NCI-H226 (cell line): ENCODE measurements at places on chromosomes 6 and 20.

DNA sequence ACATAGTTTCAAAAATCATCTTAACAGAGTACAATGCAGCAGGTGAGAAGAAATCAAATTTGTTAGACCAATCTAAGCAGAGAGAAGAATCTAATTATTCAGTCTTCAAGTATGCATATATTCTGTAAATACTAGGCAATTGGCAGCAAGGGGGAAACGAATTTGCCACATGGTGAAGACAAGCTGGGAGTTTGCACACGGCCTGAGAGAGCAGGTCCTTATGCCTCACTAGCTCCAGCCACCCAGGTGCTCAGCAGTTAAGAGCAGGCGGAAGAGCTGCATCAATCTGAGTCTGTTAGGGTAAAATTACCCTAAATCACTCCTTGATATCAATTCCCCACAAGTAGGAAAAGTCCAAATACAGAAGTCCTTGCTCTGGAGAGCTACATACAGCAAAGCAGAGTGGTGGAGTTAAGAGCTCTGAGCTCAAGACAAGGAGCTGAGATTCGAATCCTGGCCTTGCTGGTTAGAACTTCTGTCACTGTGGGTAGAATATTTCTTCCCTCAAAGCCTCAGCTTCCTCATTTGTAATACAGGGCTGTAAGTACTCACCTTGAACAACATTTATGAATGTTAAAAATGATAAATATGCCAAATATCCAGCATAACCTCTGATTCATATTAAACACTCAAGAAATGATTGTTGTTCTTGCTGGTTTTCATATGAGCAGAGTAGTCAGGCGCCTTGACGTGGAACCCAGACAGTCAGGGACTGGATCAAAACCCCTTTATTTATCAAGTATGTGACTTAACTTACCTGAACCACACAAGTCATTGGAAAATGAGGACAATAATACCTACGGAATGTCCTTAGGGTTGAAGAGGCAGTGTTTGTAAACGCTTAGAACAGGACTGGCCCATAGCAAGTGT is 444.2 kb downstream of the CDH26 start:
- no peak for DNase-seq

GRCh38 chr6:5899216-5900045 is 107.3 kb downstream of the NRN1 start:
- DNase-seq: no peak

DNA sequence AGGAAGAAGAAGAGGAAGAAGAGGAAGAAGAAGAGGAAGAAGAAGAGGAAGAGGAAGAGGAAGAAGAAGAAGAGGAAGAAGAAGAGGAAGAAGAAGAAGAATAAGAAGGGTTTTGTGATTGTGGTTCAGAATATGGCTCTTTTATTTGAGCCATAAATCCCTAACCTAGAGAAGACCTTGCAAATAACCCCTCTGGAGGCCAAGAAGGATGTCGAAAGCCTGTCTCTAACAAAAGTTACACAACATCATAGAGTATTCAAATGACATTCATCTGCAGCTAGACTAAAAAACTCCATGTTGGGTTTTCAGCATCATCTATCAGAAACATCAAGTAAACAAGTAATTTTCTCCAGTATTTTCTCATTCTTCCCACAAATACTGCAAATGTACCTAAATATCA is 100.9 kb downstream of the RNASET2 start:
- DNase-seq: no peak

- DNase-seq: no peak
Observed at GRCh38 chr6:69937402-69938136, 71.2 kb downstream of the COL19A1 start.
